ENCODE measurements at places on chromosomes 11 and 22.

- no peak for DNase-seq
Observed at GRCh38 chr22:21837248-21837979, 30.0 kb downstream of the MAPK1 start.

DNA sequence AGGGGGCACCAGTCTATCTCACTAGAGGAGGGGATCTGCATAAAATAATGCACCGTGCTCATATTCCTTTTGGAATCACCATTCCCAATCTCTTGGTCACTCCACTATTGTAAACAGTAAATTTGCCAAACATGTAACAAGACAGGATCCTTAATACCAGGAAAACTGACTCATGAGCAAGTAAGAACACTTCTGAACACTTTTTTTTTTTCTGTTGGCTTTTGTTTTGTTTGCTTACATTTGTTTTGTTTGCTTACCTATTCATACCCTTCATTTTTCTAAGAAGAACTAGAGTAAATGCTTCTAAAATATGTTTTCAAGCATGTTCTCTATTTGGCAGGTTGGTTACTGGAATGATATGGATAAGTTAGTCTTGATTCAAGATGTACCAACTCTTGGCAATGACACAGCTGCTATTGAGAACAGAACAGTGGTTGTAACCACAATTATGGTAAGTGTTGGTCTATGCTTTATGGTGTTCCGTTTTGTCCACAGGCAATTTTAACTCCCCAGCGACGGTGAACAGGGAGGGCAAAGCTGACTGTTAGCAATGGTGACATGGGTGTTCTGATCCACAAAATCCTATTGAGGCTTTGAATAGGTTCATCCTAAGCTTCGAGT, 111.8 kb downstream of the MSANTD4 start:
- DNase-seq, result no peak

DNA sequence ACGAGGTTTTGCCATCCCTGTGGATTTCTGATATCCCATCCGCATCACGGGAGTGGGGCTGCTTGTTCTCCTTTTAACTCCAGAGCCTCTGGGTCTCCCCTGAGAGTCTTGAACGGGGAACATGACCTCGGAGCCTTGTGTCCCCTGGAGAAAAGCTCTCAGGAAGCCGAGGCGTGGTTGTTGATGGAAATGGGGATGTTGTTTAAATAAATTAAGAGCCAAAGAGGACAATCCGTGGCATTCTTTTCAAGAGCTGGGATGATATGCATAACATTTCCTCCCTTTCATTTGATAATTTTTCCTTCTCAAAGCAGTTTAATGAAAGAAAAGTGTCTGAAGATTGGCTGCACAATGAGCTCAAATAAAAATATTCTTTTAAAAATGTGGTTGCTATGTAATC, 14.2 kb downstream of the TSPAN18 start:
- no peak for DNase-seq

DNA sequence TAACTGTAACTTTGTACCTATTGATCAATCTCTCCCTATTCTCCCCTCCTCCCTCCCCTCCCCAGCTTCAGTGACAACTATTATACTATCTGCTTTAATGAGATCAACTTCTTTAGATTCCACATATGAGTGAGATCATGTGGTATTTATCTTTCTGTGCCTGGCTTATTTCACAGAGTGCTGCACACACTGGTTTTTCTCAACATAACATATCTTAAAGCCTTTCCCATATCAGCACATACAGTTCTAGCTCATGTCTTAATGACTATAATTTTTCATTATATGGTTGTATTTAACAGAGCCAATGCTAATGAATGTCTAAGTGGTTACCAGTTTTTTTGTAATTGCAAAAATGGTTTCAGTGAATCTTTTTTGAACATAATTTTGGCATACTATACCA, 340.3 kb upstream of the DDI1 start:
- peak; percentile 3 for DNase-seq

DNA sequence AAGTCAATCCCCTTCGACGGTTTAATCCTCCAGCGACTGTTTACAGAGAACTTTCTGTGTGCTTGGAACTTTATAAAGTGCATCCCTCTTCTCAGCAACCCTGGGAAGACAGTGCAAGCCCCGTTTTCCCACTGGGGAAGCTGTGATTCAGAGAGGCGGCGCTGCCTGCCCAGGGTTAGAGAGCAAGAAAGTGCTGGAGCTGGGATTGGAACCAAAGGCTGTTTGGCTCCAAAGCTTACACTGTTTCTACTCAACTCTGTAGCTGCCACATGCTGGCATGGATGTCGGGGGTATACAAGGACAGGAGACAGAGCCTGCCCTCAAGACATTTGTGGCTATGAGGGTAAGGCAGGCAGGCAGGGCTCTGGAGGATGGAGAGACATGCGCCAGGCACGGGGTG, 13.0 kb downstream of the FBLN1 start:
- DNase-seq, result no peak

GRCh38 chr11:123302751-123303195, 107.7 kb upstream of the CLMP start:
- no peak for DNase-seq

- no peak for DNase-seq
Observed at GRCh38 chr11:117883063-117883462, 6.6 kb upstream of the FXYD6 start.

GRCh38 chr11:68505596-68505995, 45.0 kb downstream of the PPP6R3 start:
- DNase-seq, result no peak

DNA sequence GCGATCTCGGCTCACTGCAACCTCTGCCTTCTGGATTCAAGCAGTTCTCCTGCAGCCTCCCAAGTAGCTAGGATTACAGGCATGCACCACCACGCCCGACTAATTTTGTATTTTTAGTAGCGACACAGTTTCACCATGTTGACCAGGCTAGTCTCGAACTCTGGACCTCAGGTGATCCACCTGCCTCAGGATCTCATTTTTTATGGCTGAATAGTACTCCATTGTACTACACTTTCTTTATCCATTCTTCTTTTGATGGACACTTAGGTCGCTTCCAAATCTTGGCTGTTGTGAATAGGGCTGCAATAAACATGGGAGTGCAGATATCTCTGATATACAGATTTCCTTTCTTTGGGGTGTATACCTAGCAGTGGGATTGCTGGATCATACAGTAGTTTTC, 20.8 kb downstream of the XRCC6 start:
- DNase-seq, result no peak

DNA sequence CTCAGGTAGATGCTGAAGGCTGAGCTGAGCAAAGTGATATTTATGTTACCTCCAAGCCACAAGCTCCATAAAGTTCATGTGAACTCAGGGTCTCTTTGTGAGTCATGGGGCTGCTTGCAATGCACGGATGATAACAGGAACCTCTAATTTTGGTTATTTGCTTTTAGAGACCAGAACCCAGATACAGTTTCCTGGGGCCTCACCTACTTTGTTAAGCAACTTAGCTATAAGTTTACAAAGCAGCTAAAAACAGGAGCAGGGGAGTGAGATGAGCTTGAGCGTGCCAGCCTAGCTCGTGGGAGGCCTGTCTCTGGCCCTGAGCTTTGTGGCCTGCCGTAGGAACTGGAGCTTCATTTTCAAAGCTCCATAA, 29.2 kb downstream of the SREBF2 start:
- DNase-seq, result no peak

GRCh38 chr11:76674517-76675400, 4.2 kb upstream of the LRRC32 start:
- no peak for DNase-seq

DNA sequence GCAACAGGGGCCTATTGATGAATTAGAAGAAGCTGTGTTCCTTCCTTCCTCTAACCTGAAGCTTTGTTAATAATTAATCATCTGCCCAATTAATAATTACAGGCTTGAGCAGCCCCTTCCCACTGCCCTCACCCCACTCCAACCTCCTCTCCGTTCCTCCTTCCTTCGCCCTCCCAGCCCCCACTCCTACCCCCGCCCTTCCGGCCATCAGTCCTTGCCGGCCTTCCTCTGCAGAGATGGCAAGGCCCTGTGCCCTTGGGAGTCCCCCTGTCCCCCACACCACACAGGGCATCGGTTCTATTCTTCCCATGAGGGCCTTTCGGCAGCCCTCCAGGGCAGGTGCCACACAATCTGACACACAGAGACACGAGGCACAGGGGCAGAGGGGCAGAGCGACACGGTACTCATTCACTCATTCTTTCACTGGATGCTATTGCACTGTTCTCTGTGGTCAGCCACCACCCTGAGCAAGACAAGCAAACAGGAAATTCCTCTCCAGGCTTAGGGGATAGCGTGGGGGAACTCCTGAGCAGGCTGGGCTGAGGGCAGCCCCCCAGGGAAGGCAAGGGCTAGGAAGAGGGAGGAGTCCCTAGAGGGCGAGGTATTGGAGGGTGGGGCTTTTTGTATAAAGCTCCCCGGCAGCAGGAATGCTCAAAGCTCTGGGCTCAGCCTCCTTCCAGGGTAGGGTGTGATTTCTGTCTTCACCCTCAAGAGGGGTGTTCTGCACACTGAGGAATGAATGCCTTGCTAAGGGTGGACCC, 14.7 kb downstream of the MGAT3 start:
- peak; percentile 22 for DNase-seq

GRCh38 chr11:72204886-72205285, 11.7 kb upstream of the FOLR2 start:
- no peak for DNase-seq

- no peak for DNase-seq
Observed at GRCh38 chr22:20621162-20621561, 113.8 kb downstream of the MED15 start.

DNA sequence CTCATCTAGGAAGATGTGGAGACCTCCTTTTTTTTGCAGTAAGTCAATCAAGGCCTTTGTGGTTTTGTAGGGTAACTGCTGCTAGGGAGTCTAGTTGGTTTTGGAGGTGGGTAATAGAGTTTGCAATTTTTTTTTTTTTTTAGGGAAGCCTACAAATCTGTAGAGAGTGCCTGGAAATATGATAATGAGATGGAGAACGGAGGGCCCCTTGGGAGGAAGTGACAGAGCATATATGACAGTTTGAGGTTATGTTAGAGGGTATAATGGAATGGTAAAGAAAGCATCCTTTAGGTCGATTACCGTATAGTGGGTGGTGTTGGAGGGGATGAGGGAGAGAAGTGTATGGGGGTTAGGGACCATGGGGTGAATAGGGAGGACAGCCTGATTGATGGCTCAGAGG, 98.3 kb downstream of the ELP4 start:
- DNase-seq, result no peak

DNA sequence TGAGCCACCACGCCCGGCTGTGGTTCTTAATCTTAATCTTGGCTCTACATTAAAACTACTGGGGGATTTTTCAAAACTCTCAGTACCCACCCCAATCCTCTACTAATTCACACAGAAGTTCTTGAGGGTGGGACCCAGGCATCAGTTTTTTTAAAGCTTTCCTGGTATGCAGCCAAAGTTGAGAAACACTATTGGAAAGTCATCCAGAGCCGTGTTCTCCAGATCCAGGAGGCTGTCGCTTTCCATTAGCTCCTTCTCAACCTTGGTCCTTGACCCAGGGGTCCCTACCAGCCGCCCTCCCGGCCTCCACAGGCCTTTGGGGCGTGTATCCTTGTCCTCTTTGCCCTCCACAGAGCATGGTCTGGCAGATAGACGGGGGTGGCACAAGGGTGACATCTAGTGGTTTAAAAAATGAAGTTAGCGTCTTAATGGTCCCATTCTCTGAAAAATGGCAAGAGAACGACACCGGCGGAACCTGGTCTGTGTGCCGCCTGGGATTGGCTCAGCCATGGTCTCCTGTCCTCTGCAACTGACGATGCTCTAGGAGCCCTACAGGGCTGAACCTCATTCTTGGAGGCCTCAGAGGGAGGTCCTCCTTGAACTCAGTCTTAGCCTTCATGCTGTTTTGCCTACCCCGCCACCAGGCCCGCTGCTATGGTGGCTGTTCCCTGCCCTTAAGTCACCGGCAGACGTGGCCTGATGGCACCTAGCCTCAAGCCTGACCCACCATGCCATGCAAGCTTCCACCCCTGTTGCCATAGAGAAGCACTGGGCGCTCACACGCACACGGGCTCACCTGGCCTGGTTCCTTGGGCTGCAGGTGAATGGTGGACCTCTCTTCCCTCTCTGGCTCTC, 152.0 kb upstream of the SYN3 start:
- peak; percentile 66 for DNase-seq

- no peak for DNase-seq
Observed at GRCh38 chr11:114784891-114785290, 106.6 kb downstream of the NXPE2 start.

DNA sequence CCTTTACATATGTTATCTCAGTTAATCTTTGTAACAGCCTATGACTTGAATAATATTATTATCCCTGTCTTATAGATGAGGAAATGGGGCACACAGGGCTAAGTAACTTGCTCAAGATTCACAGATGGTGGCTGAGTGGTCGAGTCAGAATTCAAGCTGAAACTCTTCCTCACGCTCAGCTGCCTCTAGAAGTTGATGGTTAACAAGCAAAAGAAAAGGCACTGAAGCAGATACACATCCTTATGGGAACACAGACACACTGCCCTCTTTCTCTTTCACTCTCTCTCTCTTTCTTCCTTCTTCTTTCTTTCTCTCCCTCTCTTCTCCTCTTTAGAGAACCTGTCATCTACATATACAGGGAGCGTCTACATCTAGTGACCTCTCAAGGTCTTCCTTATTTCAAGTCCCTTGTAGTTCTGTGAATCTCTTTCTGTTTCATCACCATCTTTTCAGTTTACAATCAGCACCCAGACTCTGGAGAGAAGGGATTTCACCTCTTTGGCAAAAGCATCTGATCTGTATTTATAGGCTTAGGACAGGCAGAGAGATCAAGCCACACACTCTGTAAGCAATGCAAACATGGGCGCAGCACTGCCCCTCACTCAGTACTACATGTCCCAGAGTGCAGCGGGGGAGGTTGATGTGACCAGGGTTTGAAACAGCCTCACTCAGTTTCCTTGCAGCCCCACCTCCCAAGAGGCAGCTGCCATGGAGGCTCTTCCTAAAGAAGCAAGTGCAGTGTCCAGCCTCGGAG, 75.7 kb downstream of the GRAMD1B start:
- peak; percentile 96 for DNase-seq

DNA sequence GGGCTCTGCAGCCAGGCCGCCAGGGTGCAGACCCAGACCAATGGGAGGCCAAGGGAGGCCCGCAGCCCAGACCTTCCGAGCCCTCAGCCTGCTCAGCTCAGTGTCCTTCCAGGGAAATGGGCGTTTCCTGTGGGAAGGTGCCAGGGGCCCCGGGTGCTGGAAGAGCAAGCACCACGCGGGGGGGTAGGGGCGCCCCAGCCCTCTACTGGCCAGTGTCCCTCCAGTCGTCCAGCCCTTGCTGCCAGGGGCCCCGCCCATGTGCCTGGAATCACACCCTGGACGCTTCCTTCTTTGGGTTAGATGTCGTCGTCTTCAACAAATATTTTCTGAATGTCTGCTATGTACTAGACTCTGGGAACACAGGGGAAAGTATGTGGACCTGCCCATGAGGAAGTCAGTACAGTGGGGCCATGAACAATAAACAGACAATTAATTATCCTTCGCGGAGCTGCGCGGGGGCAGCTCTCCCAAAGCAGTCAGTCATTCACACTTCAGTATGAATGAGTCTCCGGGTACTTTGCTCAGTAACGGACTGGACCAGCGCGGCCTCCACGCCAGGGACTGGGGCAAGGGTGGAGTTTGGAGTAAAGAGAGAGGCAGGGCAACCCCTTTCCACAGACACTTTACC, 60.2 kb downstream of the CDKN1C start:
- no peak for DNase-seq

- no peak for DNase-seq
Observed at GRCh38 chr11:68463714-68464113, 3.2 kb downstream of the PPP6R3 start.

Data from NCI-H82 (cell line).